Myocyte (in vitro differentiated cells): ENCODE measurements at places on chromosomes 2 and 18.

- no peak for DNase-seq
Measured at GRCh38 chr2:138321458-138321857, 180.1 kb upstream of the SPOPL start.

GRCh38 chr2:66478731-66479316, 43.9 kb downstream of the MEIS1 start:
- DNase-seq = no peak

DNA sequence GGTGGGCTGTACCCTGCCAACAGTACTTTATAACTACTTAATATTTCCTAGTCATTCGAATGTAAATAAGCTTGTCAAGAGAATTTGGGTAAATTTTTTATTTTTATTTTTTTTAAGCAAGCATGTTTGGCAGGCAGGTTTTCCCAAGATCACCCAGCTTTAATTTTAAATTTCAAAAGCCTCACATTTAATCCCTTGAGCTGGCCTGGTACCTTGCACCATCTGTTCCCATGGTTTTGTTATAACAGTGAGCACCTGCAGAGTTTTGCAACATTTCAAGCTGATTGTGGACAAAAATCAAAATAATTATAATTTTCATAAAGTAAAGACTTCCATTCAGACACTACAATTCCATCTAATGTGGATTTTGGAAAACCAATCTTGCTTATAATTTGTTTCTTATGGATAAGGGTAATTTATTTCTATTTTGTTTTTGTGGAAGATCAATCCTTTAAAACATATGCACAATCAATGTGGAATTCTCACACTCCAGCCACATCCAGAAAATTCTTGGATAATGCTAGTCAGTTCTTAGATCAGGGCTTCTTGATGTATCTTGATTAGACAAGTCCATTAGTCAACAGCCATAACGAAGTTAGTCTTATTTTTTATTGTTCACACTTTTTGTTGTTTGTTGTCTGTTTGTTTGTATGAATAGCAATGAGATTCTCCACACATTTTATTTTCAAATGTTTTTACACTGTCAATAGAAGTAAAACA, 689.3 kb downstream of the NR4A2 start:
- no peak for DNase-seq

DNA sequence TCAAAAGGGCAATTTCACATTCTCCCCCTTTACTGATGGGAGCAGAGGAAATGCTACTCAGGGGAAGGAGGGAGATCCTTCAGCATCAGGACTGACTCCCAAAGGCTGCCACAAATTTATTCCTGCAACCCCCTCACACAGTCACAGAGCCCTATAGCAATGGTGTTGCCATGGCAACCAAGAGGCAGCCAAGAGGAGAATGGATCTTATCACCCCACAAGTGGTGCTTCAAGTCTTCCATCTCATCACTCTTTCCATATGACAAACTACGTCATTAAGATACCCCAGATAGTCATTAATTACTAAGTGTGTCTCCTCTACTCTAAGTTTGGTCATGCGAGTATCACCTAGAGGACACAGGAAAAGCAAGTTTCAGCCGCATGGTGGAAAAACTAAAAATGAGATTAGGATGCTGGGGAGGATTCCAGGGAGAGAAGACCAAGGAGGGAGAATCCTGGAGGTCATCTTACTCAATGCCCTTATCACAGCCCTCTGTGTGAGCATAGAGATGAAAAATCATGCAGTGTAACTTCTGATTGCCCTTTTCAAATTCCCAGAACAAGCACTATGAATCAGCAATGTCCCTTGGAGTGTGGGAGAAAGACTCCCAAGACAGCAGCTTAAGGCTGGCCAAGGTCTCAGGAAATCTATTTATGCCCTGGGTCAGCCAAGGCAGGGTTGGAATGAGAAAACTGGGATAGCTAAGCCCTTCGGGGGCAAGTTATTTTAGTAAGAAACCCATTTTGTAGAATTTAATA, 885.7 kb upstream of the KLHL29 start:
- no peak for DNase-seq

GRCh38 chr2:74498500-74499266, 720 bp downstream of the LBX2 start:
- peak; percentile 43 for DNase-seq

- DNase-seq = no peak
Measured at GRCh38 chr2:136093583-136093982, 24.4 kb downstream of the CXCR4 start.

GRCh38 chr2:107669335-107669734, 157.4 kb upstream of the RGPD4 start:
- DNase-seq = peak; percentile 62

- peak; percentile 55 for DNase-seq
Measured at GRCh38 chr18:46481048-46481846, 175.8 kb downstream of the LOXHD1 start.
